Naive thymus-derived CD8-positive, alpha-beta T cell (primary cell): ENCODE measurements at places on chromosomes 7 and 10. TPM values are rescaled to one million over a fixed set of nuclear protein-coding genes. Genes with fewer than 3 reads are reported as not detected.

SLK gene
- 36.6 TPM for total RNA-seq

ZNF736 gene
- 55.4 TPM for total RNA-seq

OR2A5 gene
- not detected for total RNA-seq

- no peak for DNase-seq
These were observed 21.4 kb upstream of the MKI67 start for GRCh38 chr10:128147669-128148068.
